ENCODE measurements at places on chromosomes 1 and 21.

DNA sequence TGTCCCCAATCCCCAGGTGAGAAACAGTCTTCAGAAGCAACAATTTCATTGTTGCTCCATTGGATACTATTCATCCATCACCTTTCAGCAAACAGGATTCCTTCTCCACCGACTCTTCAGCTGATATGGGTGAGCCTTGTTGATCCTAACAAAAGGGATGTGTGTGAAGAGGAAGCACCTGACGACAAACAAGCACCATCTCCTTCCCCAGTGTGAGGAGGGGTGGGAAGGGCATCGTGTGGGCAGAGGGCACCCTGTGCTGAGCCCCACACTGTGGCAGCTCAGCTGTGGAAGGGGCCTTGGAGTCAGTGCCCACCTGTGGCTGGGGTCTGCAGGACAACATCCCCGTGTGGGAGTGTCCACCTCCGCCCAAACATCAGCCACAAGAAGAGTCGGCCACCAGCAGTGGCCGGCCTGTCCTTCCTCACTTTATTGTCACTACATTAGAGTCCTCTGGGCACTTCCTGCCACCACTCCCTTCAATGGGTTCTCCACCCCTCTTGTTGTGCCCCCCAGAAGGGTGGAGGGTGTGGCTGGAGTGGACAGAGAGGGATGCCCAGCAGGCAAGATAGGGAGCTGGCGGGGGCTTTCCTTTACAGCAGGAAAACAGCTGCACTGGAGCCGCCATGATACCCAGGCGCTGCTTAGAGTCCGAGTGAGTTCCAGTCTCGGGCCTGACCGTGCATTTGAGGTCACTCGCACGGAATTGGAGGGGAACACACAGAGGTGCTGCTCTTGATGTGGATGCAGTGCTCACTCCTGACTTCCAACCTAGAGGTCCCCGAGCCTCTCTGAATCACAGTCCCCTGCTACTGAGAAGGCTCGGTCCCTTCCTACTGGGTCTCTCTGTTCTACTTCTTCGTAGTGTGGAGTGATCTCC is 40.9 kb downstream of the VPS26C start:
- no peak for DNase-seq

DNA sequence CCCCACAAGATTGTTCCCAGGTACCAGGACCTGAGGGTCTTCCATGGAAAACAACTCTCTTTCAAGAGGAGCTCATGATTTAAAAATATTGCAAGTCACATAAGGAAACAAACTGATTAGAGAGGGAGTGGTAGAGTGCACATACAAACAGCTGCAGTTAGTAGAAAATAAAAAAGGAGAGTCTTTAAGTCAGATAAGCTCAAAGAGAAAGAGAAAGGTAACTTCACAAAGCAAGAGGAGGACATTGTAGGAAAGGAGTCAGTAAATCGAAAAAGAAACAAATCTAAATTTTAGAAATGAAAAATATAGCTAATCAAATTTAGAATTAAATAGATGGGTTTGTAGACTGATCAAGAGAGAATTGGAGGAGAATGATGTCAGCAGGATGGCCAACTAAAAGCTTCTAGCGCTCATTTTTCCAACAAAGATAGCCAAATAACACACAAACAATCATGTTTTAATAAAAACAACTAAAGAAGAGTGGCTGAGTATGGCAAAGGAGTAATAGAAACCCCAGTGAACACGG is 86.1 kb upstream of the CD53 start:
- DNase-seq: no peak

DNA sequence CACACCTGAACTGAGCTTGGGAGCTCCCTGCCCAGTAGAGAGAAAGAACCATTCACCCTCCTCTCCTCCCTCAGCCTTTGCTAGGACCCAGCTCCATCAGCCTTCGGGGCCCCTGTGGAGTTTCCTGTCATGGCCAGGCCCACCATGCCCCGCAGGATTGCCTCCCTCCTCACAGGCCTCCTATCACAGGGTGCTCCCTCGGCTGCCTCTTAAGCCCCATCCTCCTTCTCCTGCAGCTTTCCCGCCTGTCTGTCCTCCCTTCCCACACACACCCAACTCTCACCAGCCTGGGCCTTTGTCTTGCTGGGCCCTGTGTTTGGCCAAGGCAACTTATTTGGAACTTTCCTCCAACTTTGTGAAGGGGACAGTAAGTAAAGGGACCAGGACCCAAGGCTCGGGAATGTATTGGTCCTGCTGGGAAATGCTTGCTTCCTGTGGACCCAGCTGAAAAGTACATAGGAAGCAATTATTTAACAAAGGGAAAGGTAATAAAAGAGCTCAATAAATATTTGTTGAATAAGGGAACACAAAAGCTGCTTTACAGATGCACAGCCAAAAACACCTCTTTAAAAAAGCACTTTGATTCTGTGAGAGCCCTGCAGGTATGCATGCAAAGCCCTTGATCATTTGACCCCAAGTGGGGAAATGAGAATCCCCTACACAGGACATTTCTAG is 31.6 kb upstream of the TENT5C start:
- DNase-seq: no peak

DNA sequence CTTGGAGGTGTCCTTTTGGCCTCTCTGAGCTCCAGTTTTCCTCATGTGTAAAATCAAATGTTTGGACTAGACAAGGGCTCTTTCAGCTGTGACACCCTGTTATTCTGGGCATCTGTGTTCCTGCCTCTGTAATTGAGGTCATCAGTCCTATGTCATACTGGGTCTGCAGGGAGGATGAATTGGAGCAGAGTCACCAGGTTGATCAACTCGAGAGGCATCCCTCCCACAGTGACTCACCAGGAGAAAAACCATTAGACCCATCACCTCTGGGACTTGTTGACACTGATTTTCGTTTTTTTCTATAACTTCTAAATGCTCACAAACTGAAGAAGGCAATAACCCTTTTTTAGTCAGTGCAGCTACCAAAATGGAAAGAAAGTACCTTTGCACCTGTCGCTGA is 82.2 kb downstream of the ST6GALNAC5 start:
- DNase-seq: no peak

GRCh38 chr1:78301141-78301540 is 189.6 kb upstream of the PTGFR start:
- no peak for DNase-seq

- no peak for DNase-seq
Measured at GRCh38 chr21:27213303-27213702, 246.4 kb upstream of the ADAMTS5 start.

DNA sequence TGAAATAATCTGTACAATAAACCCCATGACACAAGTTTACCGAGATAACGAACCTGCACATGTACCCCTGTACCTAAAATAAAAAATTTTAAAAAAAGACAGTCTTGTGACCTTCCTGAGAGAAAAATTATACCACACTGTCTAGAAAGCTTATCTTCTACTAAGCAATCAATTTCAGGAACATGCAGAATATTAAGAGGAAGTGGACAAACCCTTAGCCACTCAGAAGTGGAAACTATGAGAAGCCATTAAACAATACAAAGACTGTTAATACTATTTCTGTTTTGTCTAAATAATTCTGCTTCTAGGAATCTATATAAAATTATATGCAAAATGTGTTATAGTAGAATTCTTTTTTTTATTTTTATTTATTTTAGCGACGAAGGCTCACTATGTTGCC is 93.9 kb downstream of the ADAMTS1 start:
- DNase-seq: no peak
